Activated naive CD4-positive, alpha-beta T cell treated with anti-CD3 and anti-CD28 coated beads, Interleukin-2, amount 10 ng/mL, durations not matched to agents 7 days and 5 days (primary cell): ENCODE measurements at places on chromosomes 3 and 15.

DNA sequence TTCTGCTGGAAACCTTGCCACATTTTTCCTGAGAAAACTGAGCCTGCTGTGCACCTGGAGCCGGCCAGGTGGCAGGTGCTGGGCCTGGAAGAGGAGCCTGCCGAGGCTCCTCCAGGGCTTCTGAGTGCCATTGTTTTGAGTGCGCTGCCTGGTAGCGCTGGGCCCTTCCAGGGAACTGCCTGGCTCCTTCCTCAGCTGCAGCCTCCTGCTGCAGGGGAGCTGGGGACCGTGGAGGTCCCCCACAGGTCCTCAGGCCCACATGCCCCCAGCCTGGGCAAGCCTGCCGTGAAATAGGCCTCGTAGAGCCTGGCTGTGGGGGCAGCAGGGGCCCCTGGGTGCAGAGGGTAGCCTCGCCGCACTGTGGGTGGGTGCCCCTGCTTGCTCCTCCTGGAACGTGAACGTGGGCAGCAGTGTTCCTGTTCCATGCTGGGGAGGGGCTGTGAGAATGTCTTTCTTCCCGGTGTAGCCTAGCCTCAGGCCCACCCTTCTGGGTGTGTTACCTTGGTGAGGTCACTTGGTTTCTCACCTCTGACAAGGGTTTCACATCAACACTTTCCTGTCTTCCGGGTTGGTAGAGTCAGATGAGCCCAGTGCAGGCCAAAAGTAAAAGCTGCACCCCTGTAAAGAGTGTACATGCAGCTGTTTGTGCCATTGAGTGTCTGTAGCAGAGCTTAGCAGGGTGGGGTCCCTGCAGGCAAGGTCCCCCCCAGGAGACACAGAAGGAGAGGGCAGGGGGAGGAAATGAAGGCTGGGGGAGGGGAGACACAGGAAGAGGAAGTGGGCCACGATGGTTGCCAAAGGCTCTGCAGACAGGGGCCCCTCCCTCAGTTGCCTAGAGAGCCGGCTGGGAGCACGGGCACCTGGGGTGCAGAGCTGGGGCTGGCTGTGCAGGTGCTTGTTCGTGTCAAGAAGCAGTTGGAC lies 34.5 kb downstream of the KLF13 start:
- DNase-seq, result peak; percentile 95

DNA sequence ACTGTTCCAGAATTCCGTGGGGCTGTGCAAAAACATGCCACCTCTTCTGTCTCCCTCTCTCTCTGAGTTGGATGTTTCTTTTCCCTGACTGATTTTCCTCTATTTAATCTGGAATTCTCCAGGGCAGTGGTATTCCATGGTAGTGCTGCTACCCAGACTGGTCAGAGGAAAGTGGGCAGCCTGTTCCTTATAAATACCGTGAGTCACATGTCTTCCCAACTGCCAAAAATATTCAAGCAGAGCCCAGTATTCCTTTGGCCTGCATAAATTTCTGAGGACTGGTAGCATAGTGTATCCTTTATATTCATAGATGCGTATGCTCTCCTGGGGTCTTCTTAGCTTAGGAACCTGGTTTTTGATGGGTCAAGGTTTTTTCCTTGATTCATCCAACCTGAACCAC lies 40.9 kb downstream of the CEMIP start:
- no peak for DNase-seq

- DNase-seq, result no peak
Measured at GRCh38 chr3:67598814-67599556, 55.4 kb downstream of the SUCLG2 start.

- DNase-seq, result no peak
Measured at GRCh38 chr3:42657675-42658074, 4.2 kb downstream of the ZBTB47 start.

DNA sequence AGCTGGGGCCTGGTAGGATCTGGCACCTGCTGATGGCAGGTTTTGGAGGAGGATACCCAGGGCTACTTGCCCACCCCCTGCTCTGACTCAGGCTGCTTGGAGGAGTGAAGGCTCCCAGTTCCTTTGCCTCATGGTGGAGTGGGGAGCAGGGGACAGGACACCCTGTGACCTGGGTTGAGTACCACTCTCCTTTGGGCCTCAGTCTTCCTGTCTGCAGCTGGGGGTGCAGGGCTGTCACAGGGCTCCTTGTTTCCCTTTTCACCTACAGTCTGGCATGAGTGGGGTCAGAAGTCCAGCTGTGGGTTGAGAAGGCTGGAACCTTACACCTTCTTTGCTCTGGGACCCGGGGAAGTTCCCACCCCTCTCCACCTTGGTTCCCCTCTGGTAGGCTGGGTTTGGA lies 14.7 kb downstream of the SEMA3F start:
- no peak for DNase-seq

DNA sequence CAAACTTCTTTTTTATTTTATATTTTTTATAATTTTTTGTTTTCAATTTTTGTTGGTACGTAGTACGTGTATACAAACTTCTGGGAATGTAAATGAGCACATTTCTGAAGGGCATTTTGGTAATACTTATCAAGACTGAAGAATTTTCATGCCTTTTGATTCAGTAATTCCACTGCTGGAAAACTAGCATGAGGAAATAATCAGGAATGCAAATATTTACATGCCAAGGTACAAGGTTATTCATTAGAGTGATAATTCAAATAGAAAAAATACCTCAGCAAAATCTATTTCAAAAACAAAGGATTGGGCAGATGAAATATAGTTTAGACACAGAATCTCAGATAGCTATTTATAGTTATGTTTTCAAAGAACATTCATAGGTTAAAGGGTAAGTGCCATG lies 128.7 kb downstream of the DMXL2 start:
- DNase-seq, result no peak

- DNase-seq, result no peak
Measured at GRCh38 chr15:98347001-98347400, 301.3 kb upstream of the IGF1R start.

- no peak for DNase-seq
Measured at GRCh38 chr3:129654131-129654530, 47.7 kb upstream of the PLXND1 start.

DNA sequence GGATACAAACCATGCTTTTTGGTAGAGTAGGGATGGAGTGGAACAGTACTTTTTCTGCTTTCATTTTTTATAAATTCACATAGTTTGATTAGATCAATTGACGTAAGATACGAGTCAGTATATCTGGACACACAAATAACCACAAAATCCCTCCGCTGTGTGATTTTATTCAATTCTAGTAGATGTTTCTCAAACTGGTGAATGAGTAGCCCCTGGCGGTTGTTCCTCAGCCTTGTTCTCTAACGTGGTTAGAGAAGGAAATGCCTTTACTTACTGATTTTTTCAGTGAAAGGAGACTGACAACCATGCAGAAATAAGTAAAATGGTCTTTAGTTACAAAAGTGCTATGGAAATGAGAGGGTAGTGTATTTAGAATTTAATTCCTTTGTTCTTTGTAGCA lies 161.0 kb downstream of the TCF12 start:
- DNase-seq, result no peak

GRCh38 chr15:79007066-79007465 lies 62.2 kb upstream of the CTSH start:
- peak; percentile 60 for DNase-seq

GRCh38 chr3:134652409-134652831 lies 1.6 kb upstream of the KY start:
- no peak for DNase-seq

DNA sequence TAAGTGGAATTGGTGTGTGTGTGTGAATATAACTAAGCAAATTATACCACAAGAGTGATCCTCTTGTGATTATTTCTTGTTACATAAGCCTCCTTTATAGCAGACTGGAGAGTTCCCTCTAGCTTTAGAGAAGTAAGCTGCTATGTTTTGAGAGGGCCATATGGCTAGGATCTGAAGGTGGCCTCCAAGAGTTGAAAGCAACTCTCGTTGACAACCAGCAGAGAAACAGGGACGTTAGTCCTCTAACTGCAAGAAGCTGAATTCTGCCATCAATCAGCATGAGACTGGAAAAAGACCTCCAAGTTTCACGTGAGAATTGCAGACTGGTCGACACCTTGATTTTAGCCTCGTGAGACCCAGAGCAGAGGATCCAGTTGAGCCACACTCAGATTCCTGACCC lies 278.5 kb upstream of the ZNF717 start:
- DNase-seq, result no peak

GRCh38 chr15:40066589-40066988 lies 27.6 kb upstream of the SRP14 start:
- DNase-seq, result no peak

DNA sequence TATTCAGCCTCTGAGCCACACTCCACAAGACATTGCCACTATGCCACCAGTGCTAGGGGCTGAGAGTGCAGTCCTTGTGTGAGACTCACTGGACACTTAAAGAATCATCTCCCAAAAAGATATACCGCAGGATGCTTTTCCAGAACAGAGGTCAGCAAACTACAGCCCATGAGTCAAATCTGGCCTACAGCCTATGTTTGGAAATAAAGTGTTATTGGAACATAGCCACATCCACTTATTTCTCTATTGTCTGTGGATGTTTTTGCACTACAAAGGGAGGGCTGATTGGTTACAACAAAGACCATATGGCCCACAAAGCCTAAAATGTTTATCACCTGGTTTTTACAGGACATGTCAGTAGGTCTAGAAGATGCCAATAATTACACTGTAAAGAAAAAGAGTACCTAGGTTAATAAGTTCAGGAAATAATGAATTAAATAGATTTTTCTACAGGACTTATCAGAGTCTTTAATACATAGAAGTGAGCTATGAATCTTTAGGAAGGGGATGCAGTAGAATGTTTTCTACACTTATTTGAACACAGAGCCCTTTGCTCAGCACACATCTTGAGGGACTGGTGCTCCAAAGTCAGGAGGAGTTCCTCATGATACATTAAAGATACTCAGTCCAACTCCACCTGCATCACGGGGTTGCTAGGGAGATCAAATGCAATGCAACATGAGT lies 26.3 kb downstream of the SRGAP3 start:
- DNase-seq, result no peak
